ENCODE measurements at places on chromosomes 7 and 10. TPM values are rescaled to one million over a fixed set of nuclear protein-coding genes. Genes with fewer than 3 reads are reported as not detected.

GRCh38 chr7:33952824-33953223 lies 47.5 kb downstream of the BMPER start:
- DNase-seq = no peak

- no peak for DNase-seq
Measured at GRCh38 chr10:57102236-57102635, 741.2 kb upstream of the ZWINT start.

DNA sequence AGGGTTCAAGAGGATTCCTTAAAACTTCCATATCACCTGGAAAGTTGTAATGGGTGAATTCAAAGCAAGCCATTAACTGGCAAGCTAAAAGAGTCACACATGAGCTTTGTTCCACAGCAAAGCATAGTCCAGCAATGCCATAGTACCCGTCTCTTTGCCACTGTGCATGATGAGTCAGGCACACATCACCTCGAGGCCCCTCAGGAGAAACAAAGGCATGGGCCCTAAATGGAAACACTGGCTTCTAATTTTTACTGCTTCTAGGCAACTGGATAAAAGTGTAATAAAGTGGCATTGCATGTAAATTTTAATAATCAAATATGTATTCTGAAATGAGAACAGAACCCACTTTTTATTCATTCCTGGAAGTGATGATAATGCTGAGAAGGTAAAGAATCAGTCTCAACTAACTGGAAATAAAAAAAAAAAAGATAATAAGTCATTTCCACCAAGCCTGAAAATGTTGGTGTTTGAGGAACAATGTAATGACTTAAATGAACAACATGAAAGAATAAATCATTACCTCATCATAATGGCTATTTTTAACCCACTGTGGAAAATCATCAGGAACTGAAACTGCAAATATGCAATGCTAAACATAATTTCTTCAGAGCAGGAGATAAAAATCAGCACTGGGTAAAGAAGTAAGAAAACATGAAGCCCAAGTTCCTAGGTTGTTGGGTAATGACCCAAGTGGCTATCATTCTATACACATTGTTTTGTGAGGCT lies 104.9 kb downstream of the CDK6 start:
- no peak for DNase-seq

DNA sequence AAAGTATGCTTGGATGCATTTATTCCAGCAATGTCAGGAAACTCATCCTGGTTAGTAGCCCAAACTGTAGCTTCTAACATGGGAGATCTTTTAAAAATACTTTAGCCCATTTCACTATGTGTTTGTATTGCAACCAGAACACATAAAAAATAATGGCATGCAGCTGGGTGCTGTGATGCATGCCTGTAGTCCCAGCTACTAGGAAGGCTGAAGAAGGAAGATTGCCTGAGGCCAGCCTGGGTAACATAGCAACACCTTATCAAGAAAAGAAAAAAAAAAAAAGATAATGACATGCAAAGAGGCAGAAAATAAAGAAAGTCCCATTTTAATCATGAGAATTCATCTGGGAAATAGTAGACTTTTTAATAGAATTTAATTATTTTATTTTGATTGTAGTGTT lies 517.0 kb upstream of the TEX47 start:
- DNase-seq = no peak

DNA sequence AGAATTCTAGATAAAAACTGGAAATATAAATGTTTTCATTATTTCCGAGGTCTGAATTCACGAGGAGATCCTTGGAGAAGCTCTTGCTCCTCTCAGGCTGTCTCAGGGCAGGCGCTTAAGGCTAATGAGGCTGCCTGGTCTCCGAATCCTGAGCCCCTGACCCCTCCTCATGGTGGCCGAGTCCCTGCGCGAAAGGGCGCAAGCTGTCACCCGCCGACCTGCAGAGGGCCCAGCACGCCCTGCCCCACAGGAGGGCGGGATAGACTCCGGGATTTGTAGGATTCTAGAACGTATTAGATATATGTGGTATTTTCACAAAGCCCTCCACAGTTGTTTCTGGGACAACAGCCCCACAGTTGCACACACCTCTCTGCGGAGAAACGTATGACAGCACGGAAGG lies 284.1 kb downstream of the ABCA13 start:
- no peak for DNase-seq

GRCh38 chr10:107767185-107767584 lies 602.7 kb upstream of the SORCS1 start:
- DNase-seq = no peak

- DNase-seq = peak; percentile 27
Measured at GRCh38 chr10:43125274-43125845, 12.9 kb upstream of the CSGALNACT2 start.

GRCh38 chr7:98167653-98168052 lies 43.6 kb upstream of the BHLHA15 start:
- DNase-seq = no peak

- no peak for DNase-seq
Measured at GRCh38 chr10:131842351-131843088, 58.3 kb upstream of the PPP2R2D start.

- DNase-seq = no peak
Measured at GRCh38 chr7:11403781-11404180, 428.2 kb downstream of the THSD7A start.

Gene CLRN3
- total RNA-seq = not detected

Gene MGMT
- total RNA-seq = 24.8 TPM

Gene BTBD16
- not detected for total RNA-seq

Gene BAMBI
- total RNA-seq = 0.41 TPM

Gene CREM
- 192 TPM for total RNA-seq

Gene PON1
- total RNA-seq = not detected

Gene UNC5B
- total RNA-seq = not detected

Measured in activated CD8-positive, alpha-beta memory T cell treated with anti-CD3 and anti-CD28 coated beads, Interleukin-2, amount 10 ng/mL, durations not matched to agents 7 days and 5 days (primary cell).